ENCODE measurements at places on chromosomes 4 and X.

DNA sequence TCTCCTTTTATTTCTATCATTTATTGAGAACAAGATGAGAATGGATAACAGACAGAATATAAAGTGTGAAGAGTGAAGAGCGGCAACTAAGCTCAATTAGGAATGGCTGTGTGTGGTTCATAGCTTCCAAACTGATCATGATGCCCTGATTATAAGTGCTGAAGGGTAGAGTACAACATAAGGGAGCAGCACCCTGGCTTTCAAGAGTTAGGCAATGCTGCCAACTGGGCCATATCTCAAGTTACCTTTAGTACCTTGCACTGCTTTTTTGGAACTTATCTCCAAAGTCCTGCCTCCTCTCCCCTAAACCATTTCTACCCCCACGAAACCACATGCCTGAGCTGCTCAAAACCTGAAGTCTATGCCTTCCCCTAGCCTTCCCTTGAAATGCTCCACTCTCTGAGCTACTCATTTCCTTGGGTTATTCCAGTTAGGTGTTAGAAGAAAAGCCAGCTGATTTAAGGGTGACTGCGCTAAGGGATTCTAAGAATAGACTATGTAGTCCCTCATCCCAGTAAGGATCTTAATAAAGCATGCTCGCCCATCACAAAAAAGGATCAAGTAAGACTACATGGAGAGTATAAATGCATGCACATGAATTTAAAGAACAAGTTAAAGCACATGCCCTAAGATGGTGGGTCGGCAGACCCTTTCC is 29.6 kb downstream of the MED14 start:
- no peak for DNase-seq

GRCh38 chr4:95102162-95102790 is 344.5 kb downstream of the BMPR1B start:
- no peak for DNase-seq

- peak; percentile 56 for DNase-seq
These were observed 352.9 kb downstream of the RAPGEF2 start for GRCh38 chr4:159455675-159456237.

GRCh38 chr4:2408401-2408958 is 10.0 kb downstream of the ZFYVE28 start:
- DNase-seq, result no peak

DNA sequence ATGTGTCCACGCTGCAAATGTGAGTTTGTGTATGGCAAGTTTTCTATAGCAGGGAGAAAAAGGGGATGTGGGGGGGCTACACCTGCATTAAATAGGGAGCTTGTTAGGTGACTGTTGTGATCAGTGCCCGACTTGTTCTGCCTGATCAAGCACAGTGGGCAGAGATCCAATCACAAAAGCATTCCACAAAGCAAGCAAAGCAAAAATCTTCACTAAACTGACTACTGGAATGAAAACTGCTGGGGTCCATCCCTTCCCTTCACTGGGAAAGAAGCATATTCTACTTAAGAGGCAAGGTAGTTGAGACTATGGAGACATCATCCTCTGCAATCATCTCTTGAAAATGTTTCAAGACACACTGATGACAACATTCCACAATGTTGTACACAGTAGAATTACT is 5.2 kb downstream of the IRS4 start:
- DNase-seq, result no peak

DNA sequence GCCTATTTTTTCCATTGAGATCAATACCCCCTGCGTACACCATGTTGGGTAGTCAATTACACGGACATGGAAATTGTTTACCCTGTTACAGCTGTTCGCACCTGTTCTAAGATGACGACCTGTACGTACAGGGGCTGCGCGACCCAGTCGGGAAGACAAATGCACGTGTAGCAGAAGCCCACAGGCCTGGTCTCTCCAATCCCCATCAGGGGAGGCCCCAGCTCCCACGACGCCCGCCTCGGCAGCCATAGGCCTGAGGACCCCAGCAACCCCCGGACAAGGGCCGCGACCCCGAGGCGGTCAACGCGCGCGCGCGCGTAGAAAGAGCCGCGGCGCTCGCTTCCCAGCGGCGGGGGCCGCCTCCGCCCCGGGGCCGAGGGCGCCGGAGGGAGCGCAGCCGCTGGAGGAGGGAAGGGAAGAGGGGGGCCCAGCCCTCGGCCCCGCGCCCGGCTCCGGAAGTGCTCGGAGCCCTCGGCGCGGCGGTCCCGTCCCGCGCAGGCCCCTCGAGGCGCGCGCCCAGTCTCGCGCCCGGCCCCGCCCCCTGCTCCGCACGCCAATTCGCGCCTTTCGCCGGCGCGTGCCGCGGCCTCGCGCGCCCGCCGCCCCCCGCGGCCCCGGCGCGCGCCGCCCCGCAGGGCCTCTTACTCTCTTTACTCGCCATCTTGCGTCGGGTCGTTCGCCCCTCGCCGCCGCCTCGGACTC is 618 bp downstream of the RBBP7 start:
- DNase-seq, result peak; percentile 43

DNA sequence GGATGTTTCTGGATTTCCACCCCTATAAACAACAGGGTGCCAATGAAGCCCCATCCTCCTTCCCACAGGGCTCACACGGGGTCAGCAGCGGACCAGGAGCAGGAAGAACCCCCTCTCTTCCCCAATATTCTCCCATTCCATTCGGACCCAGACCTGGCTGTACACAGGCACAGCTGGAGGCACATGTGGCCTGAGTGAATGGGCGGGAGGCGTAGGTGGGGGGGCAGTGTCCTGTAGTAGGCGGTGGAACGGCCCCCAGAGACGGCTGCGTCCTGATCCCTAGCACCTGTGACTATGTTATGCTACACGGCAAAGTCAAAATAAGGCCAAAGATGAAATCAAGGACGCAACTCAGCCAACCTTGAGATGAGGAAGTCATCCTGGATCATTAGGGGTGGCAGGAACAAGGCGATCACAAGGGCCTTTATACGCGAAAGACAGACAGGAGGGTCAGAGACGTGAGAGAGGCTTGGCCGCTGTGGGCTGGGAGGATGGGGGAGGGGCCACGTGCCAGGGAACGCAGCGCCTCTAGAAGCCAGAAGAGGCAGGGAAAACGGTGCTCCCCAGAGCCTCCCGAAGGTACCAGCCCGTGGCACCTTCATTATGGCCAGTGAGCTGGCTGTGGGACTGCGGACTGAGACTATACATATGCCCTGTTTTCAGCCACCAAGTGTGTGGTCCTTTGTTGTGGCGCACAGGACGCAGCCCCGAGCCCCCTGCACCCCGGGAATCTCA is 75.6 kb downstream of the WFS1 start:
- DNase-seq, result no peak

DNA sequence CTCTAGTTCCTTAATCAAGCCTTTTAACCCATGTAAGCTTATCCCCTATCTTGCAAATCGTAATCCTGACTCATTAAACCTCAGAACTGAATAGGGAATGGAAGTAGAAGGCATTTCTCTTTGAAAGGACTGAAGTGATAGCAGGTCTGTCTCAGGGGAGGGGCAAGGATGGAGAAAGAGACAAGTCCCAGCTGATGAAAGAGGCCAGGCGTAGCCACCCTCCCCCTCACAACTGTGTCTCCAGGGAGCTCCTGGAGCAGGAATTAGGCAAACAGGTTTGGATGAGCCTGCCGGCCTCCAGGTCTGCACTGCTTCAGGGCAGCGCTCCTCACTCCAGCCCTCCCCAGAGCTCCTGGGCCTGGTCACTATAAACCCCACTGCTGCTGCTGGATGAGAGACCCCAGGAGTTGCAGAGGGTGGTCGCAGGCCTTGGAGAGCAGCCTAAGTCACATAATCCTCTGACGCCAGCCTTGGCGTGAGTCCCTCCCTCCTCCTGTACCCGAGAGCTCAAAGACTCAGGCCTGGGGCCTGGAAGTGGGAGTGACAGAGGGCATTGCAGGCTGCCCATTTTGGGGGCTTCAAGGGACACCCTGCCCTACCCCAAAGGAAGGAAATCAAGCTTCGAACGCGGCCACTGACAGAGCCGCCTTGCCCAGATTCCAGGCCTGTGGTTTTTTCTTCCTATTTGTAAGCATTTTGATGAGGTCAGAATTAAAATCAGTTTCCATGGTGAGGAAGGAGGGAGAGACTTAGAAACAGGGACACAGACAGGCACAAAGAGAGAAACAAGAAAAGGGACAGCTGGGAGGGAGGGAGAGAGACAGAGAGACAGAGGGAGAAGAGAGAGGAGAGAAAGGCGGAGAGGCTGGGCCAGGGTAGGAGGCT is 21.2 kb upstream of the MSX1 start:
- DNase-seq, result peak; percentile 19

DNA sequence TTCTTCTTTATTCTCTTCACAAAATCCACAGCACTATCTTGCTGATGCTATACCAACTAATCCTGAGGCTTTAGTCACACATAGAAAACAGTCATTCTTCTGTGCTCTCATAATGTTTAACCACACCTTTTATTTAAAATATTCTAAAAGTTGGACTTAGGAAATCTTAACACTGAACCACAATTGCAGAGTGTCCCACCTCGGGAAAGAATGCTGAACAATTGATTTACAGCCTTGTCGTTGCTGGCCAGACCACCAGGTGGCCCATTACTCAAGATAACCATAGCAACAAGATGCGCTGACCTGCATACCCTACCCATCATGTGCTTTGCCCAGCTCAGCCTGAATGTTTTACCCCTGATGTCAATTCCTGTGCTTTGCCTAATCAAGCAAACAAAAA is 100.8 kb downstream of the ARSJ start:
- DNase-seq, result peak; percentile 50

- no peak for DNase-seq
These were observed 79.4 kb downstream of the NLGN4X start for GRCh38 chrX:6149060-6149872.

DNA sequence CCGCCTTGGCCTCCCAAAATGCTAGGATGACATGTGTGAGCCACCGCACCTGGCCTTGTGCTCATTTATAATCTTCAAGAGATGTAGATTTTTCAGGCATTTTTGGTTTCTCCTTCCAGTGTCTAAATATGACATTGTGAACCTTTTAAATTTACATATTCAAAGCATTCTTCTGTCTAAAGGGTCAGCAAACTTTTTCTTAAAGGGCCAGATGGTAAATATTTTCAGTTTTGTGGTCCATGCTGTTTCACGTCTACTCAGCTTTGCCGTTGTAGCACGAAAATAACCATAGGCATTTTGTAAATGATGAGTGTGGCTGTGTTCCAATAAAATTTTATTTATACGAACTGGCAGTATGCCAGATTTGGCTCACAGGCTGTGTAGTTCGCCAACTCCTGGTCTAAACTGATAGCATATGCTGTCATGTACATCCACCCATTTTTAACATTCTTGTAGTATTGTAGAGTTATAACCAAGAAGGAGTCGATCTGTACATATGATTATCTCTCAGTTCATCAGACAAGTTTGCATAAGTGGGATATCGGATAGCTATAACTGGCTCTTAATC is 12.7 kb upstream of the GCNA start:
- DNase-seq, result no peak

DNA sequence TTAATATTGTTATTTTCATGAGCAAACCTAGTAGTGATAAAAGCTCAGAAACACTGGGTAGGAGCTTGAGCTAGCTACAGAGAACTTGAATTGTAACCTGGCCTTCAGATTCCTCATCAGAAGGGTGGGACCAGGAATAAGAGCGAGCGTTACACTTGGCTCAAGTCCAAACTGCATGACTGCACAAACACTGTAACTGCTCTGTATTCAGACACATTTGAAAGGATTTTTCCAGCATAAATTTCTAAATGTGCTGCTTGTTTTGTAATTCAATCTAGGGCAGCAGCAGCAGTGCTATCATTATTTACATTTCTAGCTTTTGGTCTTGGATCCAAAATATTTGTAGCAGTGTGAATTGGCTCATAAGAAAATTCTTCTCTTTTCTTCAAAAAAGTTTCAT is 133.0 kb upstream of the TMLHE start:
- DNase-seq, result peak; percentile 23

- DNase-seq, result no peak
These were observed 92.4 kb downstream of the APBB2 start for GRCh38 chr4:41121906-41122305.

DNA sequence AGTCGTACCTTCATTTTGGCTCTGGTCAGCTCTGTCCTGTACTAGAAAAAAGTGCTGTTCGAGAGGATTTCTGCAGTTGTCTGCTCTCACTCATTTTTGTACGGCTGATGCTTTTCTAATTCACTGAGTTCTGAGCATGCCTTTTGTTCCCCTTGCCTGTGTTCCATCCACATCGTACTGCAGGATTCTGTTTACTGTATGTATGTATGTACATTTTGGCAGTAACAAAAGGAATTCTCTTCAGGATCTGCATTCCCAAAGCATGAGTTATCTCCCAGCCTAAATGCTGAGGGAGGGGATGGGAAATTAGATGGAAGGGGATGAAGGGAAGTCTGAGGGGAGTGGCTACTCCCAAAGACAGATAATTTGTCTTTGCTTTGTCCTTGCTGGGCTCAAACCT is 87.6 kb downstream of the GBA3 start:
- DNase-seq, result no peak

- no peak for DNase-seq
These were observed 9.2 kb downstream of the MAD2L1 start for GRCh38 chr4:120057416-120057815.

DNA sequence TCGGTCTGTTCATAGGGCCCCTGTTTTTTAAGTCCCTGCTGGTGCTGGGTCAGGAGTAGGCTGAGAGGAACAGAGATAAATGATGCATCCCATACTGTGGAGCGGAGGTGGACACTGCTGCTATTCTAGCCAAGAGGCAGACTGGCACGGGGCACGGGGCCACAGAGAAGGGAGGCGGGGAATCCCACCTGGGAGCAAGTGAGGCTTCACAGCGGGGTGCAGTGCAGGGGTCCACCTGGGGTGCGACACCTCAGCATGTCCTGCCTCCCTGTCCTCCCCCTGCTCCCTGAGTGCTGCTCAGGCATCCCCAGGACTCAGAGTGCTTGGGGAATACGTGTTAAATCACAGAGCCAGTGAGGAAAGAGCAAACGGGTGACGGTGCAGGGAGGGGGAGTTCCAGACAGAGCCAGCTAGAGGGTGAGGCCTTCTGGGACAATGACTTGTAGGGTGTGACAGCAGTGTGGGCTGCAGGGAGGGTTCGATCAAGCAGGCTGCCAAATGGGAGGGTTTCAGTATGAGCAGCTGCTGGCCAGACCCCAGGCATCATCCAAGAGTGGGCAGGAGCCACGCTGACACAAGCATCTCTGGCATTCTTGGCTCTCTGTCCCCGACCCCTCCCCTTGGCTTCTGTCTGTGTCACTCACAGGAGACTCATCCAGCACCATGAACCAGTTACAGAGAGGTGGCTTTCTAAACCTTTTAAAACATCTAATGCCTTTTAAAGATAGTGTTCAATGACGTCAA is 13.7 kb upstream of the HTRA3 start:
- peak; percentile 70 for DNase-seq

DNA sequence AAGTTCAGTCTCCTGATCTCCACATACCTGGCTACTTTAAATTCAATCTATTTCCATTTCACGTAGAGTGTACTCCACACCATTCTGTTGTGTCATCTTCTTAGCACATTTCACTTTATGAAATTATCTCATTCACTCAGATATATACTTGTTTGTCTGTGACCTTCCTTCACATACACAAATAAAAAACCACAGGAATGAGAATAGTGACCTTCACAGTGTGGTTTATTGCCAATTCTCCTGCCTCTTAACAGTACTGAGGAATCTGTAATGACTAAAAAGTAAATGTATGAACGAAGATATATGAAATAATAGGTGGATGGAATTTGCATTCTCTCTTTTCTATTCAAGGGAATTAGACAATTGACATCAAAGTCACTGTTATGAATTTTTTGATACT is 183.9 kb upstream of the PCDH7 start:
- DNase-seq, result no peak
